ENCODE measurements at places on chromosomes 11 and 22.

- no peak for DNase-seq
These were observed 12.0 kb downstream of the PDHX start for GRCh38 chr11:34928268-34928959.

- no peak for DNase-seq
These were observed 64.0 kb downstream of the DKK3 start for GRCh38 chr11:11944444-11944843.

DNA sequence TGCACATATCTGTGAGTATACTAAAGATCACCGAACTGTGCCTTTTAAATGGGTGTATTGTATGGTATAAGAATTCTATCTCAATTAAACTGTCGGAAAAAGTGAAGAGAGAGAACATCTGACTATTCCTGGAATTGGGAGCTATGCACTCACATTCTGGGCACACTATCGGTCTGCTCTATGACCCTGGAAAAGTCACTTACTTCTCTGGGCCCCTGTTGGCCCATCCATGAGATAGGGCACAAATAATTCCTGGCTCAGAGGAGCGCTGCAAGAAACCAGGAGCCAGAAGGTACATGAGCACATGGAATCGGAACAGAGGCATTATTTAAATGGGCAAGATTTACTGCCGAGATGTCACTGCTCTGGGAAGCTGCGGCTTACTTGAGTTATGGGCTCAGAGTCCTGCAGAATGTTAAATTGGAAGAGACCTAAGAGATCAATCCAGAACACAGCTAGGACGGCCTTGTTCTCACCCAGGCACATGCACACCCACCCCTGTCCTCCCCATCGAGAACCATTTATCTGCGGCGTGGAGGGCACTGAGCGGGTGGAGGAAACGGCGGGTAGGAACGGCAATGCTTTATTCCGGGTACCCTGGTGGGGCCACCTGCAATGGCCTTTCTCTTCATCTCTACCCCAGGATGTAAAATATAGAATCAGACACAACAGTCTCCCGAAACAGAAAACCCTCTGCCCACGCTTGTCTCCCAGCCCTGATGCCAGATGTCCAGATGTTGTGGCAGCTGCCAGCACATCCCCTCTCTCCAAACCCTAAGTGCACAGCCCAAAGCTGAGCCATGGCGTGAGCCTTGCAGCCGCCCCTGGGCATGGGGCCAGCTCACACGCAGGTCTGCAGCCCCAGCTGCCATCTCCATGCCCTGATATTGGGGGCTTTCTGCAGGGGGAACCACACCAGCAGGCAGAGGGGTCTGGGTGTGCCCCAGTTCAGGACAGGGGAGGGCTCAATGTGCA is 142.4 kb downstream of the DSCAML1 start:
- DNase-seq = no peak

DNA sequence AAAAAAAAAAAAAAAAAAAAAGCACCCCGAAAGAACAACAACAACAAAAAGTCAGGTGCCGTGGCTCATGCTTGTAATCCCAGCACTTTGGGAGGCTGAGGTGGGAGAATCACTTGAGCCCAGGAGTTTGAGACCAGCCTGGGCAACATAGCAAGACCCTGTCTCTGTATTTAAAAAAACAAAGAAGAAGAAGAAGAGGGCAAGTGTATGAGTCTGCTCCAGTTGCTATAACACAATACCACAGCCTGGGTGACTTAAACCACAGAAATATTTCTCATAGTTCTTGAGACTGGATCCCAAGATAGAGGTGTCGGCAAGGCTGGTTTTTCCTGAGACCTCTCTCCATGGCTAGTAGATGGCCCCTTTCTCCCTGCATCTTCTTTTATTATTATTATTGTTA is 12.4 kb downstream of the CRYBA4 start:
- no peak for DNase-seq

DNA sequence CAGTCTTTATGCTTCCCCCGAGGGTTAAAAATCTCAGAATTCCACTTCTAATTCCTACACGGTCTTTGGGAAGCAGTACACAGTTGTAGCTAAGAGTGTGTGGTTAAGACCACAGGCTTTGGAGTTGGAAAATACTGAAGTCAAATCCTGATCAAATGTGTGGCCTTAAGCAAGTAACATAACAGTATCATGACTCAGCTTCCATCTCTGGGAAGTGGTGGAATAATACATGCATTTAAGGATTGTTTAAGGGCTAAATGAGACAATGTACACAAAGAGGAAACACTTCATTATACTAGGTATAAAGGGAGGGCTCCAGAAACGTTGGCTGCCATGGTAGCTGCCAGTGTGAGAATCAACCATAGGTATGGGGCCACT is 71.5 kb downstream of the FAT3 start:
- DNase-seq = no peak

DNA sequence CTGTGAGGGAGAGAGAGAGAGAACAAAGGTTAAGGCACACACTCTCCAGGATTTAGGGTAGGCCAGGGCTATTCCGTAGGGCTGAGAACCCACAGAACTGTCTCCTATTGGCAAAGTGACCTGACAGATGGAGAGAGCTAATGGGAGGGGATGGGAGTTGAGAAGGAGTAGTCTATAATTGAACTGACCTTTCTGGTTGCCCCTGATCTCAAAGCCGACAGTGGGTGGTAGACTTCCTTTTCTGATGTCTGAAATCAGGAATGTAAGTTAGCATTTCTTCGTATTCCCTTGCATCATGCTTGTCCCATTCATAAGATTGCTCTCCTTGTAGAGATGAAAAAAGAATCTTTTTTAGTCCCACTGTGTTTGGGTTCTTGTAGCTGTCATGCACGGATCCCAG is 210.1 kb downstream of the NTM start:
- no peak for DNase-seq
